ENCODE measurements at places on chromosomes 11 and 22.

DNA sequence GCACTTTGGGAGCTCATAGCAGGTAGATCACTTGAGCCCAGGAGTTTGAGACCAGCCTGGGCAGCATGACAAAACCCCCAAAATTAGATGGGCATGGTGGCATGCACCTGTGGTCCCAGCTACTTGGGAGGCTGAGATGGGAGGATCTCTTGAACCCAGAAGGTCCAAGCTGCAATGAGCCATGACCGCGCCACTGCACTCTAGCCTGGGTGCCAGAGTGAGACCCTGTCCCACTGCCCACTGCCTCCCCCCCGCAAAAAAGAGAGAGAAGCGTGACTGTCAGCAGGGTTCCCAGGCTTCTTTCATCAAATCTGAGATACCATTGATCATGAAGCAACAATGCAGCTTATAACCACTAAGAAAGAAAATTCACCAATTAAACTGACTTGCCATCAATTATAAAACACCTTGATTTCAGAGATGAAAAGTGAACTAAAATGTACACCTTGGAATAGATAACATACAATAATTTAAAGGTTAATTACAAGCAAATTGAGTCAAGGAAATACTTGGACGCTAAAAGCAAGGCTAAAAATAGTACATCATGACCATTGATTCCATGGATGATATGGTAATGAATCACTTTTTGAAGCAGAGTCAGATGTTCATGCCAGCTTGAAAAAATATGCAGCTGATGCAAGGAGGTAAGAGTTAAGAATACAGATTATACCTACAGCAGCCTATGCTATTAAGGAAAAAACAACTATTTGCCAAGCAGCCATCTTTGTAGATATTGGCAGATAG is 90.8 kb upstream of the ALKBH3 start:
- no peak for DNase-seq

- no peak for DNase-seq
These were observed 155.5 kb upstream of the OPCML start for GRCh38 chr11:133687781-133688180.

DNA sequence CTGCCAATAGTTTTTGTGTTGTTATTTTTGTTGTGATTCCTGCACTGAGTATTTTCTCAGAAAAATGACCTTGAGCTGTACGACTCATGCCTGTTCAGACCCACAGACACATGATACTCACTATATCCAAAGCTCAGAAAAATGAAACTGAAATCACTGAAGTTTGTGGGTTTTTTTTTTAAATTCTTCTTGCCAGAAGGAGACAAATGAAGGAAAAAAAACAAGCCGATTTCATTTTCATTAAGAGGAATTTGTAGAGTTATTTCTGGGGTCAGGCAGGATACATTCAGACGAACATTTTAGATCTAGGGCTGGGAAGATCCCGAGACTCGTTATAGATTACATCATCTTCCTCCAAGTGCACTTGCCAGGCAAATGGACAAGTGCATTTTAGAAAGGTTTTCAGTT is 60.4 kb downstream of the BMAL1 start:
- no peak for DNase-seq

GRCh38 chr11:74450318-74450717 is 17.0 kb downstream of the KCNE3 start:
- DNase-seq, result no peak

DNA sequence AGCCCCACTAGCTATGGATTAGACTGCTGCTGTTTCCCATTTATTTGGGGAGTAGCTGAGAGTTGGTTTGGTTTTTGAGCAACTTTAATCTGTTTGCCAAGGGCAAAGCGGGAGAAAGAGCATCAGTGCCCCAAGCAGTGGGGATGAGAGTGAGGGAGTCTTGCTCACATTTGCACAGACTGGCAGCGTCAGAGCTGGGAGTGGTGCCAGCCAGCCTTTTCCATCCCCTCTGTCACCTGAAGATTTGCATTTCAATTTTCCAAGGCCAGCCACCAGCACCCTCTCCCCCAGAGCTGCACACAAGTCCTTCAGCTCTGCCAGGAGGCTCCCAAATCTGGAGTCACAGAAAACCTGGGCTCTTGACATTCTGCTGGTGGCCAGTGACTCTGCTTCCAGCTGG is 21.0 kb upstream of the UVRAG start:
- DNase-seq, result no peak

- DNase-seq, result no peak
These were observed 5.8 kb upstream of the OR52E5 start for GRCh38 chr11:5887172-5887571.

GRCh38 chr11:2256951-2257700 is 13.3 kb downstream of the ASCL2 start:
- no peak for DNase-seq

GRCh38 chr11:131817687-131818188 is 447.3 kb downstream of the NTM start:
- no peak for DNase-seq

- no peak for DNase-seq
These were observed 49.3 kb upstream of the MPPED2 start for GRCh38 chr11:30635401-30635989.

DNA sequence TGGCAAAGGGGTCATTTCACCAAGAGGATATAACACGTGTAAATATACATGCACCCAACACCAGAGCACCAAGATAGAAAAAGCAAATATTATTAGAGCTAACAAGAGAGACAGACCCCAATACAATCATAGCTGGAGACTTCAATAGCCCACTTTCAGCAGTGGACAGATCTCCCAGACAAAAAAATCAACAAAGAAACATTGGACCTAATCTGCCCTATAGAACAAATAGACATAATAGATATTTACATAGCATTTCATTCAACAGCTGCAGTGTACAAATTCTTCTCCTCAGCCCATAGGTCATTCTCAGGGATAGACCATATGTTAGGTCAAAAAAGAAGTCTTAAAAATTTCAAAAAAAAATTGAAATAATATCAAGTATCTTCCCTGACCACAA is 312.8 kb downstream of the TTC28 start:
- no peak for DNase-seq

DNA sequence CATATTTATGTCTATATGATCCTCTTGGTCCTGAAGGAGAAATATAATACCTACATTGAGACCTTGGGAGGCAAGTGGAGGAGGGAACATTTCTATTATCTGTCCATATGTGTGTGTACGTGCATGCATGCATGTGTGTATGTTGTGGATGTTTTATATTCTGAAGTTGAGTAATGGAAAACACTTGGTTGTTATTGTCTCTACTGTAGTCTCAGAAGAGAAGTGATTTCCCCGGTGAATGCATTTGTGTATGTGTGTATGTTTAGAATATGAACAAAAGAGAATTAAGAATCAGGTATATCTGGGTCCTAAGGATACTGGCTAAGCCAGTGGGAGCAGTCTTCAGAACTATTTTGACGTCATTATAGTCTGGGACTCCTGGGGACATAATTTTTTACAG is at the start of gene OR52N1:
OR52N1 (minus strand) TSS at position 101 of the 400 bp plus-strand sequence. CDS start 2,449 bp downstream, outside the sequence.
- no peak for DNase-seq

- DNase-seq, result no peak
These were observed 10.9 kb downstream of the PRCP start for GRCh38 chr11:82889133-82890001.

- no peak for DNase-seq
These were observed 4.3 kb downstream of the RTN4RL2 start for GRCh38 chr11:57464539-57465181.

DNA sequence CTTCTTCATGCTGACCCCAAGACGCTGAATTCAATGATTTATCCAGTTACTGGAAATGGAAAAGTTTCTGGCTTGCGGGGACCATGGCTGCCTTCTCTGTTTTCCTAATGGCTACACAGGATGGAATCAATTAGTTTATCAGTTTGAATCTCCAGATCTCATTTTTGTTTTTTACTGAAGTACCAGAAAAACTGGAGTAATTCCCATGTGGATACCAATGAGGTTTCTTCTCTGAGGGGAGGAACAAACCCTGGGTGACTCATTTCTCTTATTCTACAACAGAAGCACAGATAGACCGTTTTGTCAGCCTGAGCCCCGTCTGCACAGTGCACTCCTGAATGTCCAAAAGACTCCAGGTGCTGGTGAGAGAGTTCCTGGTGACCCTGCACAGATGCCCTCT is 3.4 kb downstream of the ZNF195 start:
- DNase-seq, result no peak

DNA sequence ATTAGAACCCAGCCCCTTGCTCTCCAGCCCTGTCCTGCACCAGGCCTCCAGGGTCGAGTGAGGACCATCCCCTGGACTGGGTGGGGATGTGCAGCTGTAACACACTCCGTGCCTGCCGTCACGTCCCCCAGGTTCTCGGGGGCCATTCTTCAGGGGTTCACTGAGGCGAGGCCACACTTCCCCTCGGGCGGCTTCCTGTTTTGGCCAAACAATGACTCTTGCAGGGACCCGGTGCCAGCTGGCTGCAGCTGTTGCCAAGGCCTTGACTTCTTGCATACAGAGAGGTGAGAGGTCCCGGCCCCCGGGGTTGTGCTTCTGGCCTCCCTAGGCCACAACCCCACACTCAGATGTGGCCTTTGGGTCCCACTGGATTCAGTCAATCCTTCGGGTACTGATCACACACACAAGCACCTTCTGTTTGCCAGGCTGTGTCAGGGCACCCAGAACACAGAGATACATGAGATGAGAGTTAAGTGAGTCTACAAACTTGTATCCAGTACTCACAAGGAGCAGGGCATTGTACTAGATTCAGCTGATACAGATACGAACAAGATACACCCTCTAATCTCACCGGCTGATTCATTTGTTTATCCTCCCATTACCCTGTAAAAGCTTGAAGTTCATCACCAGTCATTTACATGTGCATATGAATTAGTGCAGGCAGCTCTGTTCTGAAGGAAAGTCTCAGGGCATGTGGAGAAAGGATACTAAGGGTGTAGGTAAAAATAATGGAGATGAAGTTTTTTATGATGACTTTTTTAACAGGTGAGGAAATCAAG is 32.9 kb downstream of the LRRC32 start:
- DNase-seq, result no peak

- DNase-seq, result no peak
These were observed 24.8 kb downstream of the CNTF start for GRCh38 chr11:58647141-58647699.

- DNase-seq, result no peak
These were observed 550.7 kb downstream of the ETS1 start for GRCh38 chr11:128036556-128037093.

GRCh38 chr11:11743216-11743615 is 98.6 kb upstream of the USP47 start:
- no peak for DNase-seq

GRCh38 chr11:30935861-30936260 is 349.7 kb upstream of the MPPED2 start:
- no peak for DNase-seq

GRCh38 chr11:119447664-119448242 is 24.8 kb upstream of the THY1 start:
- DNase-seq, result no peak

DNA sequence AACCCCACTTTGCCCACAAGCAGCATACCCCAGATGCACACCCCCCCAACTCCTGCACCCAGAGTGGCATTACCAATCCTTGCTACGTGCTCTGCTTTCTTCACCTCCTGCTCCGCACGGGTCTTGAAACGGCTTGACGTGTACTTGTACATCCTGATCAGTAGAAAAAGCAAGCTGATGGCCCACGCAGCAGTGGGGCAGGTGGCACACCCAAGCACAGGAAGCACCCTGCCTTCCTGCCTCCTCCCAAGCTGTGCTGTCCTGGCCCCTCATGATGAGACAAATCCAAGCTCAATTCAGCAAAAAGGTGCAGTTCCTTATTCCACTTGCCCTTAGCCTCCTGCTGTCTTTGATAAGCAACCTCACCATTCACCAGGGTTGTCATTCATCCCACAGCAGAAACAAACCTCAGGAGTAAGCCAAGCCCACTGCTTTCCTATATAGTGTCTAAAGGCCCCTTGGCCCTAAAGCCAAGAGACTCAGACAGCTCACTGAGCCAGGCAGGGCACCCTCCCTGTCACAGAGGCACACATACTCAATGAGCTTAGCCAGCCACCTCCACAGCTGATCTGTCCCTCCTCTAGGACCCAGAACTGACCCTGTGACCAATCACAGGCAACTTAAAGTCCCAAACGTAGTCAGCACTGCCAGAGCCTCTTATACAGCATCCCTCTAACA is 27.8 kb downstream of the MORC2 start:
- DNase-seq, result peak; percentile 35

DNA sequence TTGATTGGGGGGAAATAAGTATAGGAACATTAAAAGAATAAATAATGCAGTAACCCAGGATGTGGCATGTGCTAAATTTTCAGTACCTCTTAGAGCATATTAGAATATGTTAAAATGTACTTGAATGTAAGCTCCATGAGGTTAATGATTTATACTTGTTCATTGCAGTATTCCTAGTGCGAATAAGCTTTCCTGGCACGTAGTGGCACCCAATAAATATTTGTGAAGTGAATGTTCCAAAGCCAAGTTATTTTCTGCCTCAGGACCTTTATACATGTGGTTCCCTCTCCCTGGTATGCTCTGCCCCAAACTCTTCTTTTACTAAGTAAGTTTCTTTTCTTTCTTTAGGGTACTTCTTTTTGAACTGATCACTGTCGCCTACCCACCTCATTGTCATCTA is 118.8 kb downstream of the DBX1 start:
- DNase-seq, result no peak

DNA sequence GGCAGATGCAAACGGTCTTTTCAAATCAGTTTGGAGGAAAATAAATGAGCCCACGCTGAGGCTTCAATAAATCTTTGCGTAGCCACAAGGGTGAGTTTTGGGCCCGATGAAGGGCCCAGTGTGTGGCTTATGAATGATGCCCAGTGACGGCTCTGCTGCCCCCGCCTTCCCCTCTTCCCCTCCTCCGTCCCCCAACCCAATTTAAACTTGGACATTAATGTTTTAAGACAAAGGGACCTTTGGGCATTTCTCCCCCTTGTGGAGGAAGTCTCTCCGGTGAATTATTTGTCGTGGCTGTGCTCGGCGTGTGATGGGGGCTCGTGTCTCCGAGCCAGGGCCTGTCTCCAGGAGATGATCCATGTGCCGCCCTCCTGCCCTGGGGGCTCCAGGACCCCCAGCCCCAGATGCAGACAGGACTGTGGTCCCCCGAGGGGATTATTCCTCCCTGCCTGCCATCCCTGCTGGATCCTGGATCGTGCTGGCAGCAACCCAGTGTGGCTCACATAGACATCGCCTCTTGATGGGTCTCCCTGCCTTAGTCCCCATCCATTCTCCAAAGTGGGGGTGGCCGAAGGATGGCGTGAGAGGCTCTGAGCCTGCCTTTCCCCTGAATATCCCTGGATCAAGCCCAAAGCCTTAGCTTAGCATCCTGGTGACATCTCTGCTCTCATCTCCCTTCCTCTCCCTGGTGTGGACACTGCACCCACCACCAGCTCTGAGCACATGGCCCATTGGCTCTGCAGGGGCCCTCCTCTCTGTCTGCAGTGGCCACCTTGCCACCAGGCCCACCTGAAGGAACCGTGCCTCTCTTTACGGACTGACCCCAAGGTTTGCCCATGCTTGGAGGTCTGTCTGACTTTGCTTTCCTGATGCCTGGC is 56.4 kb downstream of the SMIM38 start:
- no peak for DNase-seq

GRCh38 chr11:121472312-121472711 is 19.5 kb upstream of the SORL1-AS1 start:
- no peak for DNase-seq

DNA sequence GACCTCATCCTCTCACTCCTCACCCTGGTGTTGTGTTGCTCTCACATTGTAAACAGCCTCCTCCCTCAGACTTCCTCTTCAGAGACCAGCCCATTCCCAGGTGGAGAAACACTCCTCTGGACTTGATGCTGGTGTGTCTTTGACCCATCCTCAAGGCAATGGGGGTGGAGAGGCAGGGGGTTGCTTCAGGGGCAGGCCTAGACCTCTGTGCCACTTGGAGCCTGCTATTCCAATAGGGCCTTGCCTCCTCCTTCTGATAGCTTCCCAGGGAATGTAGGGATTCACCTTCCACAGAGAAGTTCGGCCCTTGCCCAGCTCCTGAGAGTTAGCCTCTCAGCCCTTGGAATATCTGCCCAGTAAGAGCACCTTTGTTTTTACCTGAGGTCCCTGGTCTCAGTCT is 606.6 kb upstream of the CADM1 start:
- no peak for DNase-seq

Data from activated T-cell treated with anti-CD3 and anti-CD28 coated beads for 4 hours (primary cell).